ENCODE measurements at places on chromosomes 2 and 18.

- DNase-seq = no peak
Measured at GRCh38 chr2:108575132-108575966, 41.1 kb downstream of the LIMS1 start.

GRCh38 chr2:41920812-41921211 is 127.0 kb upstream of the PKDCC start:
- no peak for DNase-seq

GRCh38 chr18:34787931-34788532 is 77.9 kb downstream of the DTNA start:
- DNase-seq = peak; percentile 76

GRCh38 chr18:2880473-2880872 is 33.7 kb downstream of the EMILIN2 start:
- DNase-seq = no peak

- DNase-seq = peak; percentile 8
Measured at GRCh38 chr2:234191819-234192407, 141.4 kb downstream of the SPP2 start.
